ENCODE measurements at places on chromosomes 2 and 18.
A peak's percentile ranks its signal among the peaks of the same experiment; 100 is the strongest.

DNA sequence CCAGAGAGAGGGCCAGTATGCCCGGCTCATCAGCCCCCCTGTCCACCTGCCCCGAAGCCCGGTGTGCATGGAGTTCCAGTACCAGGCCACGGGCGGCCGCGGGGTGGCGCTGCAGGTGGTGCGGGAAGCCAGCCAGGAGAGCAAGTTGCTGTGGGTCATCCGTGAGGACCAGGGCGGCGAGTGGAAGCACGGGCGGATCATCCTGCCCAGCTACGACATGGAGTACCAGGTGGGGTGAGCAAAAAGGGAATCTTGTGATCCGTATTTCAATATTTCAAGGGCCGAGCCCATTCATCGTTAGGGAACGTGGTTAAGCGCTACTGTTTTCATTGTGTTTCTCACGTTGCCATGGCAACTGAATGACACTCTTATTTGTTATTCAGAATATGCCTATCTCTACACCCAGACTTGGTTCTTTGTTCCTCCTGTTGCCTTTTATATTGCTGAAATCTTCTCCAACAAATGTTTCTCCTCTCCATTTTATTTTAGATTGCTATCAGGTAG, 81.5 kb downstream of the NRP2 start:
- DNase-seq, result peak; percentile 90

- DNase-seq, result no peak
Observed at GRCh38 chr18:5787936-5788335, 107.4 kb downstream of the TMEM200C start.

DNA sequence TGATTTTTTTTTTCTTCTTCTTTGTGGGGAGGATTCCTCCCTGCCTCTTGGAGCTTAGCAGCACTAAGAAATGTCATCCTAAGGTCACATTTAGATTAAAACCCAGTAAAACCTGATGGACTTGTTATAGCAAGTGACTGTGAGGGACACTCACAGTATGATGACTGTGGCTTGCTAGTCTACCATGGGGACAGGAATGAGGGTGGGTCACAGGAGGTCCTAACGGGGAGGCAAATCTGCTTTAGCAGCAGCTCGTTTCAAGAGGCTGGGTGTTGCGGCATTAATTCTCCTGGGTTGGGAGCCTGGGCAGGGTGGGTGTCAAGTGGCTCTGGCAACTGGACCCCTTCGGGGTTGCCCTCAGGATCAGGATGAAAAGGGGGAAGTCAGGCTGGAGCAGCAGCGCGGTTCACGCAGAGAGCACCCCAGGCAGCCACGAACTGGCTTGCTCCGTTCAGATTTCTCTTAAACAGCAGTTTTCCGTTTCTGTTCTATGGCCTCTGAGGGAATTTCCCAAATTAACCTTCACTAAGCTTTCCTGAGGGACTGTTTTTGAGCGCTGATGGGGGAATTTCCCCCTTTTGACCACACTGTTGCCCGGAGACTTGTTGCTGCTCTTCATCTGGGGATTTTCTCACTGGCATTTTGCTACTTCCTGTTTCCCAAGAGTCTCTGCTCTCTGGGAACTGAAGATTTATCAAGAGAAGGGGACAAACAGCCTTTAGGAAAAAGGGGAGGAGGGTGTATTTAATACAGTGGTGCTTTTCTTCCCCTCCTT, 59.8 kb upstream of the PELI1 start:
- DNase-seq, result no peak

GRCh38 chr2:24343225-24343882, 17.0 kb downstream of the ITSN2 start:
- no peak for DNase-seq

GRCh38 chr2:231614559-231615057, 21.9 kb downstream of the TEX44 start:
- no peak for DNase-seq

DNA sequence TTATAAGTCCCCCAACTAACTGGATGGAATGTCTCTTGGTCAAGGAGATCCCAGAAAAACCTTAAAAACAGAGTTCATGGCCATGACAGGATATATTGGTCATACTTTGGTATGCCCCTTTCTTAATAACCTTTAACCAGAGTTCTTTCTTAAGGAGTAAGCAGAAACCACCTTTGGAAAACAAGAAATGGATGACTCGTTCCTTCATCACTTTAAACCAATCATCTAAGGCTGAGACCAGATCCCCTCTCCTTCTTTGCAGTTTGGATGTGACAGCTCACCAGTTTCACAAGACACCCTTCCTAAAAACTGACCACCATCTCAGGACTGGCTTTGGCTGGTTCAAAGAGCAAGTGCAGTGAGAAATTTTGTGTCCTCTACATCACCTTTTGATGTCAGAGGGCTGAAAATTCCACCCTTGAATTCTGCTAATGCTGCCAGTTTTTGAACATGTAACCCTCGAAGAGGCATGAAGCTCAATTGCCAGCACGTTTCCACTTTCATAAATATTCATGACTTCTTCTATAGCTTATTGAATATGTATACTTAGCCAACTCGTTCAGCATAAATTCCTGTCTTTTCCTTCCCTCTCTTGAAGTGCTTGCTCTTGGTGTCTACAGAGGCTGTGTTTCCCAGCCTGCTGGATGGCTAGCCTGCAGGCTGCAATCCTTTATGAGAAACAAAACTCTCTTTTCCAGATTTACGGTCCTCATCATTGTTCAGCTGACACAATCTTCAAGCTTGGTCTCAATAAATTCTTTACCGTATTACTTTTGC, 1323.5 kb upstream of the TMEFF2 start:
- DNase-seq, result peak; percentile 57

DNA sequence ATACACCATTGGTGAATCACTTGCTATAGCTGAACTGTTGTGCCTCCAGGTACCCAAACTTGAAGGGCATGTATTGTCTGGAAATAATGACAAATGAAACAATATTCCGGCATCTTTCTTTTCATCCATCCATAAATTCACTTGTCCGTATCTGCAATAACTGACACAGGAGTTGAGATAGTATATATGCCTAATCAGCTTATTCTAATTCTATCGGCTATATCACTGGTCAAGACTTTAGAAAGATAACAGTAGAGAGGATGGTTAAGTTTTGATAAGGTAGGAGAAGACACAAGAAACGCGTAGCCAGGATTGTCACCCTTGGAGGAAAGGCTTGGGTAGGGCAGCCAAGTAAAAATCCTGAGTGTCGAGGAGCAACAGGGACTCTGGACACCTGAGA, 1634.6 kb upstream of the CELF4 start:
- no peak for DNase-seq

- DNase-seq, result no peak
Observed at GRCh38 chr2:45182667-45183295, 173.5 kb upstream of the SIX2 start.

GRCh38 chr18:76689646-76690264, 132.6 kb upstream of the ZNF236 start:
- DNase-seq, result no peak

GRCh38 chr2:197273485-197273884, 37.1 kb downstream of the ANKRD44 start:
- no peak for DNase-seq

DNA sequence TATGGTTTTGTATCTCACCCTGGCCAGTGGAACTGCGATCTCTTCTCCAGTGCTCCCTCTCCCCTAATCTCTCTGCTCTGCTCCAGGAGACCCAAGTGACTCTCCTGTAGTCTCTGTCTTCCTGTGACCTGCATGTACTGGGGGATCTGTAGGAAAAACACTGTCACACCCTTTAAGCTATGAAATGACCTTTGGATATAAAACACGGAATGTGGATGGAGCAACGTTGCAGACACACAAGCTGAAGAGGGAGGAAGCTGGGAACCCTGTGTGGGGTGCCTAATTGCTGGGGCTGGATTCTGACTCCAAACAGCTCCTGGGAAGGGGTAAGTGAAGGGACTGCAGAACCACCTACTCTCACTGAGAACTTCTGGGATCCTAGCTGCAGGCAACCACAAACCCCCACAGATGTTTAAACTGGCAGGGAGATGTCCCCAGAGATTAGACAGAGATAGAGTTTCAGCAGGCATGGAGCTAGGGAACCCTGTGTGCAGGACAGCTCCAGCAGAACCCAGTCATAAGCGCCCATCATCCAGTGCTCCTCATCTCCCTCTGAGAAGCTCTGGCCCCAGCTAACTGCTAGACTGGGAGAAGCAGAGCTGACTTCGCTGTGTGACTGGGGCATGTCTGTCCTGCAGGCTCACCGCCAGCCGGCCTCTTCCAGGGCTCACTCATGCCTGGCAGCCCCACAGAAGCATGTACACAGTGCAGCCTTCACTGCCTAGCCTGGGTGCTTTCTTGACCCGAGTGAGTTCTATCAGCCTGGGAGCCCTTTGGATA, 482.7 kb upstream of the SETBP1 start:
- DNase-seq, result no peak

GRCh38 chr18:51621113-51621863, 423.8 kb upstream of the MEX3C start:
- DNase-seq, result no peak

- DNase-seq, result no peak
Observed at GRCh38 chr2:202564226-202564625, 70.5 kb upstream of the FAM117B start.

DNA sequence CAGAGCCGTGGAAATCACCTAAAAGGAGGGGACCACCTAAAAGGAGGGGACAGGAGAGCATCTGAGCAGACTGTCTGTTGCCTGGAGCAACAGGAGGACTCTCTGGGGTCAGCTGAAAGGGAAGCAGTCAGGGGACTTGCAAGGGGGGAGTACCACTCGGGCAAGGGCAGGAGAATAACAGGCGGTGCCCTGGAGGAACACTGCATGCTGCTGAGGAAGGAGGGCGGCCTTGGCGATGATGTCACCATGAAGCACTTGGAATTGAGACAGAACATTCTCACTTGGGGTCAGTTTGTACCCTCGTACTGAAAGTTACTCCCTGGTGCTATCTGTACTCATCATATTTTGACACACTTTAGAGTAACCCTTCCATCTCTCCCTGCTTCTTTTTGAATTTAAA, 18.4 kb downstream of the SIX3 start:
- DNase-seq, result no peak

Measured in GM04503 (cell line).